Activated naive CD8-positive, alpha-beta T cell treated with anti-CD3 and anti-CD28 coated beads for 36 hours (primary cell): ENCODE measurements at places on chromosomes 4 and X.

DNA sequence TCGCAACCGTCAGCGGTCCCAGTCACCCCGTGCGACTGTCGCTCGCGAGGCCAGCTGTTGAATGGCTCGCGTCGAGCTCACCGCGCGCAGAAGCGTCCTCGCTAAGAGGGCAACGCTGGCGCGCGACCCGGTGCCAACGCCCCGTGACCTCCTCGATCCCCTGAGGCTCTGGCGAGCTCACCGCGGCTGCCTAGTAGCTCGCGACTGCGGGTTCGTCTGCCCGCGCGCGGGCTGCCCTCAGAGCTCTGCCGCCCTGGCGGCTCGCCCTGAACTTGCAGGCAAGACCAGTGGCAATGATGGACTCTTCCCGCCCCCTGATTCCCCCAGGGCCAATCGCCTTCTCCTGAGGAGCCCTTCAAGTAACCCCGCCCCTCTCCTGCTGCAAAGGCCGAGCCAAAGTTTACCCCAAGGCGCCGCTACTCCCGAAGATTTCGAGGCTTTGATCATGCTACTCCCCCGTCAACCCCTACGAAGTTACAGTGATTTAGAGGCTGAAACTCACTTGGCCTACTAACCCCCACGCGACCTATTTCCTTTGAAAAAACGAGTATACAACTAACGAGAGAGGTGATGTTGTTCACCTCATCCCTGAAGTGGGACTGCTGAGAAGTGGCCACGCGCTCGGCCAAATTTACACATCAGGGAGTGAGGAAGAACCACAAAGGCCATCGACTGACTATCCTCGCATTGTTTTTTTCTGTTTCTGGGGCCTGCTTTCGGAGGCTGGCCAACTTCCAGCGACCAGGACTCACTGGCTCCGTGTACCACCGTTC, 37.5 kb downstream of the PGRMC1 start:
- DNase-seq: peak; percentile 56

- DNase-seq: no peak
Observed at GRCh38 chr4:17188125-17188524, 289.7 kb upstream of the LDB2 start.

DNA sequence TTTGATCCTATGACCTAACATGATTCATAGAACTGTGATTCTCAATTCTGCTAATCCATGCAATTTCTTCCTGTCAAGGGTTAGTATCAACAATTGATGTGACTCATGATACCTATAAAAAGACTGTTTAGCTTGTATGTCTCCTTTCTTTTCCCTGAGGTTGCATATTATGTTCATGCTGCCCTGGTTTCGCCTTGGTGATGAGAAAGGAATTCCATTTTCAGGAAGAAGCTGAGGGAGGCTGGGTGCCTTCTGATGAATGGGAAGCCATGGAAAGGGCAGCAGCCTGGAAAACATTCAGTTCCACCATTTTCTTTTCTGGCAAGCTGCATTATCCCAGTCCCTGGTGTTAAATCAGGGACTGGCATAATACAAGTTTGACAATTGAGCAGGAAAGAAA, 976.5 kb downstream of the RPA4 start:
- no peak for DNase-seq

DNA sequence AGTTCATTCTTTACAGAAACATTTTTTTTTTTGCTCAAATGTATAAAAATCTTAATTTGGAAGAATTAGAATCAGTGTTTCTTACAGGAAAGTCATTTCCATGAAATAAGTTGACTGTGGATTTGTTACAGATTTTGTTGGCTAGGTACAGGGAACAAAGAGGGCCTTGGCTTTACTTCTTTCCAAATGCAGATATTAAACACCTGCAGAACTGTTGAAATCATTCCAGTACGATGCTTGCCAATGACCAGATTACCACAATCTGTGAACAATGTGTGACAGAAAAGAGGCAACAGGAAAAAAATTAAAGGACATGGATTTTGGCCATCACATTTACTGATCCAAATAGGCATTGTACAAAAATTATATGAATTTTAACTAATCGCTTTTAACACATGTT, 70.8 kb downstream of the ANXA10 start:
- DNase-seq: no peak

DNA sequence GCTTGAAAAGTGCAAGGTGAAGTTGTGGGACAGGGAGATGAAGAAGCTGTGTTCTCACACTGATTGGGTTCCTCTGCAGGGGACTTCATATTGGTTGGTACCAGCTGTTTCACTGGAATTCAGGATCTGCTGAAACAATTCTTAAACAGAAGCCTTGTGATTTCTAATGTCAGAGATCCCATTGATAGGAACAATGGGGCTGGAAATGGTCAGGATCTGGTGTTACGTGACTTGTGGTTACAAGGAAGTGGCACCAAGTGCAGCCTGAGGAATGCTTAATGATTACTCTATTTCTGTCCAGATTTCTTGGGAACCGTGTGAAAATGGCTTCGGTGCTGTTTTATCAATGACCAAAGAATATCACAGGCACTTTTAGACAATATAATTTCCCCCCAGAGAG, 68.1 kb downstream of the MOSPD2 start:
- DNase-seq: no peak

DNA sequence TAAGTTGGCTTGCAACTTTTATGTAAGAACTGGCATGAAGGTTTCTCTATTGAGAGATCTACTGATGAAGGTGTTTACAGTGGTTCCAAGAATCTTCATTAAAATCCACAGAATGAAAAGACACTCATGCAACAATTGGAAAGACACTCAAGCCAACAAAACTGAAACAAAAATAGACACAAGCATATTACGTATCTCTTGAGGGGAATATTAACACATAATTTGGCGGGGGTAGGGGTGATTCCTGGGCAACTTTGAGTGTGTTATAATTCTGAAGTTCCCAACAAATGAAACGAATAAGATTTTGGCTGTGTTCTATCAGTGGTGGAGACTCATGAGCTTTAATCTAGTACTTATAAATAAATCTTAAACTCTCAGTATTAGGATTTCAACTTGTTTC, 75.1 kb downstream of the SPATA18 start:
- DNase-seq: no peak

DNA sequence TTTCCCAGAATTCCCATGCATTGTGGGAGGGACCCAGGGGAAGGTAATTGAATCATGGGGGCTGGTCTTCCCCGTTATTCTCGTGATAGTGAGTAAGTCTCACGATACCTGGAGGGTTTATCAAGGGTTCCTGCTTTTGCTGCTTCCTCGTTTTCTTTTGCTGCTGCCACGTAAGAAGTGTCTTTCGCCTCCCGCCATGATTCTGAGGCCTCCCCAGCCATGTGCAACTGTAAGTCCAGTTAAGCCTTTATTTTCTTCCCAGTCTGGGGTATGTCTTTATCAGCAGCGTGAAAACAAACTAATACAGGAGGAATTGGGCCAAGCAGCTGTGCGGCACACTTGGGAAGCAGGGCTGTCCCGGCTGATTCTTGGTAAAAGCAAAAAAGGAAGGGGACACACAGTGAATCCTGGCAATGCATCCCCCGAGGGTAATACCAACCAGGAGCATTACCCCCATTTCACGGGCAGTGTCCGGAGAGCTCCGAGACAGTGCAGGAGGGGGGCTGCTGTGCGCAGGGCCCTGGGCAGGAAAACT, 185.7 kb downstream of the AFAP1 start:
- no peak for DNase-seq

- peak; percentile 70 for DNase-seq
Observed at GRCh38 chrX:40174001-40174853, 76.5 kb upstream of the BCOR start.

- peak; percentile 84 for DNase-seq
Observed at GRCh38 chr4:40199999-40200874, 3.4 kb downstream of the RHOH start.

GRCh38 chr4:41573502-41574001, 35.6 kb downstream of the LIMCH1 start:
- no peak for DNase-seq

DNA sequence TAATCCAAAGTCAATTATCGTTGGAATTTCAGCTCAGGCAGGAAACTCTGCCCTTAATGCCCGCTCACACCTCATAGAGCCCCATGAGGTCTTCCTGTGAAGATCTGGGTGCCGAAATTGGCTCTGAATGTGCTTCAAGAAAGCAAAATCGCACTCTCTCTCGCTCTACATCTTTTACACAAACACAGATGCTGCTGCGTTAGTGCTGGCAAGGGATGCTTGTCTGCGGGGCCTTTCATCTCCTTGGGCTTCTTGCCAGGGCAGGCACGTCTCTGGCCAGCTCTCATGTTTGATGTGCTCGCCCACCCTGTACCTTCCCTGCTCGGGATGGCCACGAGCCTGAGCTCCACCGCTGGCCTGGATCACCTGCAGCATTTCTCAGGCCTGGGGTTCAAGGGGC, 66.5 kb downstream of the CLCN4 start:
- no peak for DNase-seq

DNA sequence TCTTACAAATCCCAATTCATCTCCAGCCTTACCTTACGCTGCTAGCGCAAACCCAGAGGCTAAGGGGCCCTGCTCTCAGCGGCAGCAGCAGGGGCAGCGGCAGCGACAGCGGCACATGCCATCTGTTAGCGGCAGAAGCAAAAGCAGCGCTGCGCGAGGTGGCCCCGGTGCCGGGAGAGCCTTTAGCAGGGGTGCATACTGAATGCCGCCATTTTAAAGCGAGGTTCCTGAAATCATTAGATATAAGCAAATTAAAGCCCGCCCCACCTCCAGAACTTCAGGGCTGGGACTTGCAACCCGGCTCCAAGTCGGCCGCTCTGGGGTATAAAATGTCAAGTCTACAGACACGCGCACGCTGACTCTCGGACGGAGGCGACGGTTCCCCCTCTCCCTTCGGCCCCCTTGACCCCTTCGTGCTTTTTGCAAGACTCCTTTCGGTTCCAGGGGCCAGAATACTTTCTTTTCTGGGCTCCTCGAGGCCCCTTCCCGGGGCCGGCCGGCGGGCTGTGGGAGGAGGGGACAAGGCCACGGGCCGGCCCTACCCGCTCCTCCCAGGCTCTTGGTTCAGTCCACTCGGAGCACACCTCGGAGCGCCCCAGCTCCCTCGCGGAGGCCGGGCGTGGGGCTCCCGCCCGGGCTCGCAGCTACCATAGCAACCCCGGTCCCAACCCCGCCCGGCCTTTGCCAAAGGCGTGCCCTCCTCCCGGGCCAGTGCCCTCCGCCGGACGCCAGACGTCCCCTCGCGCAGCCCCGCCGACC, at the start of gene MBNL3:
MBNL3 (minus strand) TSS at position 220 of the 759 bp plus-strand sequence. CDS start 49,427 bp downstream, outside the sequence.
- DNase-seq: peak; percentile 60

- no peak for DNase-seq
Observed at GRCh38 chrX:11867610-11868345, 109.7 kb downstream of the MSL3 start.

- DNase-seq: peak; percentile 68
Observed at GRCh38 chr4:13544606-13545393, 492 bp upstream of the NKX3-2 start.

DNA sequence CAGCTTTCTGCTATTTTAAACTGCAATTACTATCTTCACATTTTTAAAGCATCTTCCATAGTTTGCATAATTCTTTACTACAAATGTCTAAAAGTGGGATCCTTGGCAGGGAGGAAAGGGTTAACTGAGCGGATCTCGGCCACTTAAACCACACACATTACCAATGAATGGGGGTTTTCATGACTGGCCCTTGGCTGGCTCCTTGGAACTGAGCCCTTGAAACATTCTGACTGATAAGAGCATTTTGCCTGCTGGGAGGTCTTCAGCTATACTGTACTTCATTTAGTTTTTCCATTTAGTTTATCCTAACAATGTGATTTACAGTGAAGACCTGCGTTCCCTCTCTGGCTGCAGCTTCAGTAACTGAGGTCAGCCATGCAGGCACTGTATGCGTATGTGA, 31.7 kb upstream of the MFAP3L start:
- DNase-seq: no peak

GRCh38 chr4:6732441-6733357, 16.7 kb downstream of the BLOC1S4 start:
- DNase-seq: no peak

- no peak for DNase-seq
Observed at GRCh38 chr4:52867163-52867562, 5.0 kb downstream of the RASL11B start.

GRCh38 chrX:153052534-153052933, 3.7 kb upstream of the PNMA3 start:
- no peak for DNase-seq

DNA sequence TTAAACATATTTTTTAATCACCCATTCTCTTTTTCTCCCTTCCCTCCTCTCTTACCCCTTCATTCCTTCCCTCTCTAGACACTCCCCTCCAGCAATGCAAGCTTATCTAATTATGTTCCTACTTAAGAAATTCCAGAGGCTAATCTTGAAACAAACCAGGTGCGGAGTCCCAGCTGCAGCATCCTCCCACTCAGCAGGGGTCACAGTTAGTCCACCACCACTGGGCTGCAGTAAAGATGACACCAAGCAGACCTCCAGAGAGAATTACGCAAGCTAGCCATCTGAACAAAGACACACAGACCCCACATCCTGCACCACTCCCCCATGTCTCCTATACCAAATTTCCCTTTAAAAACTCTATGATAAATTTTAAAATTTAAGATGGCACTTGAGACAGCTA, 13.9 kb upstream of the SEC24B start:
- DNase-seq: no peak

GRCh38 chrX:118239913-118240698, 105.8 kb upstream of the WDR44 start:
- no peak for DNase-seq

GRCh38 chr4:67725132-67725531, 24.2 kb upstream of the UBA6 start:
- no peak for DNase-seq

DNA sequence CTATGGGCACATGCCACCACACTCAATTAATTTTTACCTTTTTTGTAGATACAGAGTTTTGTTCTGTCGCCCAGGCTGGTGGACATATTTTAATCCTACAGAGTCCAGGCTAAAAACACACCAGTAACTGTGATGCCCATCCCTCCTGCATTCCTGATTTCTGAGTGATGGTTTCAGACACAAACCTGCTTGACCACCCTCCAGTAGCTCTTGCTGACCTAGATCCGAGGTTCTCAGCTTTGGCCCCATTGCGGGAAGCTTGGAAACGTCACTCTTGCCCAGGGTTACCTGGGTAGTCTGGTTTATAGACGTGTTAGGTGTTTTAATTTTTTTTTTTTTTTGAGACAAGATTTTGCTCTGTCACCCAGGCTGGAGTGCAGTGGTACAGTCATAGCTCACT, 7.5 kb downstream of the CD99 start:
- no peak for DNase-seq

DNA sequence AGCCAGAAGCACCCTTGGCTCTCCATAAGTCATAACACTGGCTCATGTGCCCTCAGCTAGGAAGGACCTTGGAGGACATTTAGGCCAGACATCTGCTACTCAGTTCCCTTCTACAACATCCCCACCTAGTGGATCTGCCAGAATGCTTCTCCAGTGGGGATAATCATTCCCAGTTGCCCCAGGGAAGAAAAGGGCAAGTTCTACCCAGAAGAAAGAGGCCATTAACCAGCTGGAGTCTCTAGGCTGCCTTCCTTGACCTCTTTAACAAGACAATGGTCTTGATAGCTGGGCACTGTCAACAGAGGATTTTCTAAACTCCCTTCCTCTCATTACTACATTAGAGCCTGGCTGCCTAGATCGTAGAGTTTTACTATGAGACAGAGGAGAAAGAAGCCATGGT, 42.0 kb downstream of the LGI2 start:
- no peak for DNase-seq

- DNase-seq: no peak
Observed at GRCh38 chr4:104418286-104418685, 76.4 kb downstream of the CXXC4 start.

GRCh38 chrX:96692454-96692853, 7.8 kb downstream of the DIAPH2 start:
- no peak for DNase-seq
